ENCODE measurements at places on chromosomes 5 and 9.

DNA sequence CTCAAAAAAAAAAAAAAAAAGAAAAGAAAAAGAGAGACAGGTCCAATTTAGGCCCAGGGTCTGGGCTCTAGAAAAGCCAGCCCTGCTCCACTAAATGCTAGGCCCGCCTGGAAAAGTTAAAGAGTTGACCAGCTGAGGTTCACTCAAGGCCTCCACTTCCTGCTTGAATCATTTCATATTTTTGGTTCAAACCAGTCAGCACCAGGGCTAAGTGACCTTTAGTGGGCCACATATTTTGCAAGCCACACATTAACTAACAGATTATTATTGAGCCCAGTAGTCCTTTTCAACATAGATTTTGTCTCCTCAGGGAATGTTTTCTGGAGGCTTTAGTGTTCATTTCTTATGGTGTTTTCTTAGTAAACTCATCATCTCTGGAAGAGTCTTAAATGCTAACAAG lies 156.6 kb downstream of the TLR4 start:
- DNase-seq: no peak

DNA sequence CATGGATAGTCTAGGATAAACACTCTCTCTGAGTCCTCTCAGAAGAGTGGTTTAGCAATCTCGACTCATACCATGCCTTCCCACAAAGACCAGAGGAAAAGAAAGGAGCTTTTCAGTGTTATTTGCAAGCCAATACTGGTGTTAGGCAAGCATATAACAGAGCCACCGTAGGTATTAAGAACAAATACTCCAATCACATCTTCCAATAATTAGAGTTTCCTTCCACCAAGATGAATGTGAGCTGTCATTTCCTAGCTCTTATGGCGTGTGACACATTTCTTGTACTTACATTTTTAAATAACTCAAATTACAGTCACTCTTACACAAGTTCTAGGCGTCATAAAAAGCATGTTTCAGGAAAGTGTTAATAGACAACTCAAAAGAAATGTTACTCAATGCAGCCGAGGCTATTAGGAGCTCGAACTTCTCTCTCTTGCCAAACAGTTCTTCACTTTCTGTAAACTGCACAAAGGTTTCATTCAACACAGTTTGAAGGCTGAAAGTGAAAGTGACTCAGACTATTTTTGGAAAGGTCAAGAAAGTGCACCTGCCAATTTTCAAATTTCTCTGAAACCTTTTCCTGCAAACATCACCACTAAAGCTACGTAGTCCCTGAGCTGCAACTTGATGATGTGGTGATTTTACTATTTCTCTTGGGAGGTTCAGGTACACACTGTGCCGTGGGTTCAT lies 153.8 kb downstream of the AUH start:
- no peak for DNase-seq

GRCh38 chr9:104745852-104746251 lies 1.6 kb upstream of the NIPSNAP3A start:
- no peak for DNase-seq

GRCh38 chr5:91374893-91375520 lies 8.1 kb downstream of the ARRDC3 start:
- DNase-seq: no peak

DNA sequence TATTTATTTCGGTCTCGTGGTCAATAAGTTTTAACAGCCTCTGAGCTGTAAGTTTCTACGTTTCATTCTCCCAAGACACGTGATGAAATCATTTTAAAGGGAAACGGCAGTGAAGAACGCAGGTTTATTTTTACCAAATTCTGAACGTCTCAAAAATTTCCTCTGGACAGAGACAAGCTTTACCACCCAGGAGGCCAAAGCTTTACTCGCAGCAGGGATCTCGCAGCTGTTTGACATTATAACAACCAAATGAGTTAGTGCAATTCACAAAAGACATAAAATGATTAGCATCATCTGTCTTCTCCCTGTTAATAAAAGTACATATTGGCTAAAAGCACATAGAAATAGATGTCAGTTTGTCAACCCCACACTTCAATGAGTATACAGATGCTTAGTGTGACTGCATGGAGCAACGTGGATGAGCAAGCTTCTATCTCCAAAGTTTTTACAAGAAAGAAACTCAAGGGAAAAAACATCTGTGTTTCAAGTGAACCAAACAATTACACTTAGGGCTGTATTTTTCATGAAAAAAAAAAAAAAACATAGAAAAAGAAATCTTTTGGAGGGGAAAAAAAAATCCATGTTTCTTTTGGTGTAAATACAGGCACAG lies 2.5 kb downstream of the SEMA5A start:
- no peak for DNase-seq

- no peak for DNase-seq
These were observed 10.5 kb upstream of the TXN start for GRCh38 chr9:110266795-110267194.

DNA sequence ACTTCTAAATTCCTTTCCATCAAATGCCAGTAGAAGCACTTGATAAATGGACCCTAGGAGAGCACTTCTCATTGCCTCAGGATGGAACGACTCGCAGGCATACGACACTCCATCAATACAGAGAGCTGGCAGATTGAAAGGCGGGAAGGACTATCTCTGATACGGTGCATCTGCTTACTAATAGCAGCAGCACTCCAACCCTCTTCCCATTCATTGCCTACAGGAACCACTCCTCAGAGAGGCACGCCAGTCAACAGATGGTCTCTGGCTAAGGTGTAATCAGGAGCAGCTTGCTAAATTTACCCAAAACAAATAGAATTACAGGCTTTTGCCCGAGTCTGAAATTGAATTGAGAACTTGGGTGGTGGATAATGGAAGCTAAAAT lies 168.1 kb downstream of the EFNA5 start:
- DNase-seq: no peak

DNA sequence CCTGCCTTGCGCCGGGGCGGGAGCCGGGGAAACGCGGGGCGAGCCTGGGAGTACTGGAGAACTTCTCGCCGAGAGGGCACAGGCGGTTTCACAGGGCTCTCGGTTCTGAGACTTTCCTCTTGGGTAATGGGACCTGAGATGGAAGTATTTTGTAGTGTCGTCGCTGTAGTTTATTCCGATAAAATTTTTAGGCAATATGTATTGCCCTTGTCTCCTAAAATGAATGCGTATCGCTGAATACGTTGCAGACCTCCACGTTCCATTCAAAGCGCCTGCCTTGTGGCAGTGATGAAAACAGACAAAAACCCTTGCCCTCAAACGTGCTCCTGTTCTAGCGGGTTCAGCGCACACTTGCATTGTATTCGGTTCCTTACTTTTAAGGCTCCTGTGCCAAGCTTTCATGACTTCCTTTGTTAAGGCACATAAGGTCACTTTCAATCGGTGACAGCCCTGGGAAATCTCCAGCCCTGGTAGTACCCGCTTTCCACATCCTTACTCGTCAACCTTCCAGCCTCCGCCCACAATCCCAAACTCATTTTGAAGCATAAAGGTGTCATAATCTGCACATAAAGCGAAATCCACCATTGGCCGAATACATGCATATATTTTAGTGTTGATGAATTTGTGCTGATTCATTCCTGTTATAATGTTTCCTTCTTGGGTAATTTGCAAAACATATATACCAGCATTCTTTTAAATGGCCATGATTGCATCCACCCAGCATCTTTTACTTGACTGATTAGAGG lies 694 bp downstream of the RMI1 start:
- no peak for DNase-seq

- DNase-seq: no peak
These were observed 37.8 kb upstream of the TAS2R1 start for GRCh38 chr5:9667906-9668305.
